ENCODE measurements at places on chromosomes 4 and X. TPM values are rescaled to one million over a fixed set of nuclear protein-coding genes. Genes with fewer than 3 reads are reported as not detected.

Gene EPGN
- total RNA-seq: 281 TPM

Gene CCDC120
- 9.3 TPM for total RNA-seq

Gene GAGE12E
- not detected for total RNA-seq

Gene SHROOM2
- 28.8 TPM for total RNA-seq

Gene PPP1R2C
- total RNA-seq: not detected

Gene GABRG1
- total RNA-seq: not detected

Gene DMRTC1B
- total RNA-seq: not detected

Gene ARMCX4
- total RNA-seq: 7.1 TPM
